ENCODE measurements at places on chromosomes 7 and 10.

DNA sequence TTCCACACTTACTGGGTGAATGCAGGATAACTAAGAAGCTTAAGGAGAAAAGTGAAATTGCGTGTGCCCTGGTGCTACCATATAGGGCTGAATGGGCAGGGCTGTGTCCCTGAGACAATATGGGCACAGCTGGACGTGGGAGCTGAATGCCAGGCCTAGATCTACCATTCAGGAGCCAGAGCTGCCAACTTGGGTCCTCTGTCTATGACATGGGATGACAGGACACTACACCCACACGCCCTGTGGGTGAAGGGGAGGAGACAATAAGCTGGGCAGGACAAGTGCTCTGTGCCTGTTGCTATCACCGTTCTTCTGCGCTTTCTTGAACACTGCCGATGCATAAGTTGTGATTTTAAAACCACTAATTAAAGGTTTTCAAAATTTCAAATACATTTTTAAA lies 293.9 kb downstream of the TNS3 start:
- DNase-seq, result no peak

GRCh38 chr7:66359656-66360211 lies 154.6 kb downstream of the TPST1 start:
- no peak for DNase-seq

DNA sequence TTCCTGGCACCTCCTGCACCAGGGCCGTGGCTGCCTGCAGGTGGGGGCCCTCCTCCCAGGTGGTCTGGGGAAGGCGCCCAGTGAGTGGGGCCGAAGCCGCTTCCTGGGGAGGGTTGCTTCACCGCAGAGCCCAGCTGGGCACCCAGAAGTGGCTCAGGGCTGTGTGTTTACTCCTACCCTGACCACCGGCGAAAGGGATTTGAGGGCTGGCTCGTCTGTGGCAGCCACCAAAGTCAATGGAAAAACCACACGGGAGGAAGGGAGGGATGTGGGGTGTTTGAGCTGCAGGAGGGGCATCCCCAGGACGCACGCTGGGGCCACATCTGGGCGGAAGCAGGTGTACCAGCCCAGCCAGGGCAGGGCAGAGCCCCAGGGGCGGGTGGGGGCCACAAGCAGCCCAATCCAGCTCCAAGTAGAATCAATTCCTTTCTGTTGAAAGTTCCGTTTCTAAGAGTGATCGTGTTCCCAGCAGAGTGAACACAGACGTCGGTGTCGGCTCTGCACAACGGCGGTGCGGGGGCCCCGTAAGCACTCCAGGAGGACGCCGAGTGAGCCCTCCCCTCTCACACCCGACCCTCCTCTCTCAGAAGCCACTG lies 69.9 kb downstream of the FOXL3 start:
- no peak for DNase-seq

GRCh38 chr10:101054351-101054750 lies 7.4 kb upstream of the KAZALD1 start:
- no peak for DNase-seq

- DNase-seq, result no peak
Observed at GRCh38 chr10:91690412-91690811, 57.5 kb upstream of the PPP1R3C start.

DNA sequence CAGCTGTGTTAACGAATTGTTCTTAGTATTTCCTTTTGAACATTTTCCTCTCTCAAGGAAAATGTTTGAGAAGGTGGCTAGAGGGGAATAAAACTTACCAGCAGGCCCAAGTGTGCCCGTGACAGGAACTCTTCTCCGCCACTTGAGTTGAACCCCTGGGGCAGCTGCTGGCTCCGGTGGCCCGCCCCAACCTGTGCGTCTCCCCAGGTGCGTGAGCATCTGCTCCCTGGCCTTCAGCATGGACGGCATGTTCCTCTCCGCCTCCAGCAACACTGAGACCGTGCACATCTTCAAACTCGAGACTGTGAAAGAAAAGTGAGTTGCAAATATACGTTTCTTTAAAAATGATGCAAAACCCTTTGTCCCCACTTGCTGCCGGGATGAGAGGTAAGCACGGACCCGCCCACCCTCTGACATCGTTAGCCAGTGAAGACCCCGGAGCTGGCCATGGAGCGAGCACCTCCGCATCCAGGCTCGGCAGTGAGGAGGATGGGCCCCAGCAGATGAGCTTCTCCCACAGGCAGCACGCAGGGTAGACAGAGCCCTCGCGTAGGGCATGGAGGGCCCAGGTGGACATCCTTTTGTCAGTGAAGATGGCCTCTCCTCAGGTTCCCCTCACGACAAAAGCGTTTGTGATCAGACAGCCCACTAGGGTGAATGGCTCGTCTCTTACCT lies 35.7 kb downstream of the WIPI2 start:
- no peak for DNase-seq

- DNase-seq, result no peak
Observed at GRCh38 chr10:56068473-56069263, 292.4 kb downstream of the ZWINT start.

DNA sequence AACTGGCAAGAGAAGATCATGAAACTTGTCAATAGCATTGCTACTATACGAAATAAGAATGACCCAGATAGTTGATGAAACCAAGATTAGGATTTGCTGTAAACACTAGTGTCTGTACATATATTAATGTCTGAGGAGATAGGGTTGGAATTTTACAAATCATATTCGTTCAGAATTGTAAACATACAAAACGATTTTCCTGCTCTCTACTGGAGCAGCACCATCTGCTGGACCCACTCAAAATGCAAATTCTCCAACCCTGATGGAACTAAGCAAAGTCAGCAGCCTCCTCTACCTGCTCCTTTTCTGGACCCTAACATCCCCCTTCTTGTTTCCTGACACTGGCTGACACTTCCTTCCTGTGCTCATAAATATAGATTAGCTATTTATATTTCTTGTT lies 29.4 kb upstream of the SGMS1 start:
- DNase-seq, result no peak

- DNase-seq, result no peak
Observed at GRCh38 chr10:97721871-97722780, 8.6 kb downstream of the MARVELD1 start.

GRCh38 chr7:130274983-130275591 lies 8.4 kb downstream of the CPA2 start:
- DNase-seq, result no peak

DNA sequence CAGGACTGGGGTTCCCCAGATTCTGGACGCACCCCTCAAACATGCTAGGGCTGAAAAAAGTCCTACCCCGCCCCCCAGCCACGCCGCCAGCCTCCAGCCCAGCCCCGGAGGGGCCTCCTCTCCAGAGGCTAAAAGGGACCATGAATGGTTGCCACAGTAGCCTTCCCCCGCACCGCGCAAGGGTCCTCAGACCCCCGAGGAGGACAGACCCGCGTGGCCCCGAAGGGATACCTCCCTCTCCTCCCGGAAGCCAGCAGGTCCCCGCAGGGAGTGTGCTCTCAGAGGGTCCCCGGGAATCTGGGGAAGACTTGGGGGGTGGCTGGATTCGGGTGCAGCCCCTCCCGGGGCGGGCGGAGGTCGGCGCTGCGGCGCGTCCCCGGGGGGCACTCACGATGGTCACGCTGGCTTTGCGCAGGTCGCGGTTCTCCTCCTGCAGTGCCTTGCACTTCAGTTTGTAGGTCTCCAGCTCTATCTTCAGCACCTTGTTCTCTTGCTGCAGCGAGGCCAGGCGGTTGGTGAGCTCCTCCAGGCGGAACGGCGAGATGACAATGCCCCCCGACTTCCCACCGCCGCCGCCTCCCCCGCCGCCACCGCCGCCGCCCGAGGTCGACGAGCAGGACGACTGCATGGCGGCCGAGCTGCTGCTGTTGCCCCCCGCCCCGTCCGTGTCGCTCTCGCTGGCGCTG lies 482 bp downstream of the CCDC6 start:
- DNase-seq, result no peak

- DNase-seq, result no peak
Observed at GRCh38 chr10:73803680-73804286, 7.6 kb downstream of the NDST2 start.

DNA sequence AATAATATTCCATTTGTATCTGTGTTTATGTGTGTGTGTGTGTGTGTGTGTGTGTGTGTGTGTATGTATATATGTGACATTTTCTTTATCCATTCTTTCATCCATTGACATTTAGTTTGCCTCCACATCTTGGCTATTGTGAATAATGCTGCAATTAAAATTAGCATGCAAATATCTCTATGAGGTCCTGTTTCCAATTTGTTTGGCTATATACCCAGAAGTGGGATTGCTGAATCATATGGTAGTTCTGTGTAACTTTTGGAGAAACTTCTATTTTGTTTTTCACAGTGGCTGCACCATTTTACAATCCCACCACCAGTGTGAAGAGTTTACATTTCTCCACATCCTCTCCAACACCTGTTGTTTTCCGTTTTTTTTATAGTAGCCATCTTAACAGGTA lies 53.1 kb downstream of the CH25H start:
- DNase-seq, result no peak

GRCh38 chr10:22702348-22702747 lies 12.0 kb downstream of the PIP4K2A start:
- DNase-seq, result no peak
